HEK293T (cell line): ENCODE measurements at places on chromosomes 11 and 22.

DNA sequence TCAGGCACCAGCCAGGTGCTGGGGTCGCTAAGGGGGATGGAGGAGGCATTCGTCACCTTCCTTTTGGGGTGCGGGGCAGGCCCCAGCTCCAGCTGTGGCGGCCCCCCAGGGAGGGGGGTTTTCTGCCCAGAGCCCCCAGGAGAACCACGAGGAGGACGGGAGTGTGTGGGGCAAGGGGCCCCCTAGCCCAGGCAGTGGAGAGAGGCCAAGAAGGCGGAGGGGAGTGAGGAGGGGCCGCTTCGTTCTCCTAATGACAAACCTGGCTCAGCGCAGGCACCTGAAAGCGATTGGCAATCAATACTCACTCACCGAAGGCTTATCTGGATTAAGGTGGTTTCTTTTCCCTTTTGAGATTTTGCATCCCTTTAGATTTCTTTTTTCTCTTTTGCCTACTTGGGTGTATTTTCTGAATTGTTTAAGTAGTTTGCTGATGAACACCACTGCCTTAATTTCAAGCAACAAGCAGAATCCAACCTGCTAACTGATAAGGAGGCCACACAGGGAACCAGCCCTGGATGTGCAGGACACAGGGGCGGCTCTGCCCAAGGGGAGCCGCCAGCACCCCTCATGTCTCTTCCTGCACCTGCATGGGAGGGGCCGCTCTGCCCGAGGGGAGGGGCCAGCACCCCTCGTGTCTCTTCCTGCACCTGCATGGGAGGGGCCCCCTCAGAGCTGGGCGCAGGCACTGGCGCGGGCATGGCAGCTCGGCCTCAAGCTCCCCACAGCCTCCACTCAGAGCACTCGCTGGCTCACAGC is 122.3 kb downstream of the BRD1 start:
- no peak for DNase-seq

GRCh38 chr22:46584081-46584921 is 35.9 kb upstream of the GRAMD4 start:
- DNase-seq: peak; percentile 48

GRCh38 chr22:39677967-39678366 is 107.4 kb downstream of the CACNA1I start:
- DNase-seq: no peak

- no peak for DNase-seq
These were observed 960.6 kb downstream of the BRD1 start for GRCh38 chr22:48866906-48867681.

- DNase-seq: no peak
These were observed 9.0 kb upstream of the MMP7 start for GRCh38 chr11:102539567-102539966.

- DNase-seq: no peak
These were observed 125.3 kb downstream of the FEZ1 start for GRCh38 chr11:125370561-125371389.

- DNase-seq: no peak
These were observed 40.6 kb downstream of the MPPED2 start for GRCh38 chr11:30545507-30545906.

- DNase-seq: no peak
These were observed 308.7 kb upstream of the ZC3H12C start for GRCh38 chr11:109784536-109784935.

DNA sequence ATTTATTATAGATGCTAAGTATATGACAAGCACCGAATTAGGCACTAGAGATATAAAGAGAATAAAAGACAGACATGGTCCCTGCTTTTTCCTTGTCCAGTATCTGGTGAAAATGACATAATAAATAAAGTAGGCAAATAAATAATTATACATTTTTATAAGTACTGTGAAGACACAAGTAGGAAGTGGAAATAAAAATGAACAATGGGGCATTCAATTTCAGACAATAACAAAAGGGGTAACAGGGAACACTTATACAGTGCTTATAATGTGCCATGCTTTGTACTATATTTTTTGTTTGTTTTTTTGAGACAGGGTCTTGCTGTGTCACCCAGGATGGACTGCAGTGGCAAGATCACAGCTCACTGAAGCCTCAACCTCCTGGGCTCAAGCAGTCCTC is 4.3 kb downstream of the KBTBD3 start:
- DNase-seq: no peak

DNA sequence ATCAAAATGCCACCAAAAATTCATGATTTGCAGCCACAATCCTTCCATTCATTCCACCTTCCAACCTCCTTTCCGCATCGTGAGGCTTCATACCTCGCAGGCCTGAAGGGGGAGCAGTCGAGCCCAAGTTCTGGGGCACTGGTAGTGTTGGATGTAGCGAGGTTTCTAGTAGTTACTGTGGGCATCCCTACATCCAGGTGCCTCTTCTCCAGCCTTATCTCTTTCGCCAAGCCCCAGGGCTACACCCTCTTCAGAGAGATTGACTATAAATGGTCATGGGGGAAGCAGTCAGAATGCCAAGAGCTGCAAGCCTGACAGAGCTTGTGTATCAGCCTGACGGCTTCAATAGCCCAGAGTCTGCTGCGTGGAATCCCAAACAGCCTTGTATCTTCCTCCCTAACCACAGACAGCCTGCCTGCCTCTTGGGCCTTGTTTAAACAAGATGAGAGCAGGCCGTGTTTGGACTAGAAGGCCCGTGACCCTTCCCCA is 28.9 kb downstream of the CLMP start:
- DNase-seq: peak; percentile 63

DNA sequence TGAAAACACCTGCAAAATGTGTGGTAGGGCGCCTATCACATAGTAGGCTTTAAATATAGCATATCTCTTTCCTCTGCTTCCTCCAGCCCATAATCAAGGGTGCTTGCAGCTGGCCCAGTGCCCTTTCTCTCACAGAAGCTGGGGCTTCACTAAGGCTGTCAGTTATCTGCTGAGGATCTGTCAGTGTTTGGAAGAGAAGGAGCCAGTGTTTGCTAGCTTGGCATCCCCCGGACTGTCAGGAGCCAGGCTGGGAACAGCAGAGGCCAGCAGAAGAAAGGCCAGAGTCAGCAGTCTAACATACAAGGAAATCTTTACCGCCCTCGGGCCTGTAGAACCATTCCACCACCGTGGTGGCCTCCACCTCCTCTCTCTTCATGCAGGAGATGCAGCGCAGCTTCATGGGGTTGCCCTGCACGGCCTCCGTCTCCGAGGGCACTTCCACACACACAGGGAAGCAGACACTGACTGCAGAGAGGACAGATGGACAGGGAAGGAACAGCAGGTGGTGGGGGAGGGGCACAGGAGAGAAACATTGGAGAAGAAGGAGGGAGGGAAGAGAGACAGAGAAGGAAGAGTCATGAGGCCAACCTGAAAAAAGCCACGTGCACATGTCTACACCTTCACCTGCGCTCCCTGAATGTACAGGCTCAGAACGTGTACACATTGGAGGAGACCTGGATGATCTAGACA is 9.0 kb downstream of the SCN3B start:
- DNase-seq: no peak

- DNase-seq: no peak
These were observed 186.4 kb downstream of the BLID start for GRCh38 chr11:121929581-121929980.

DNA sequence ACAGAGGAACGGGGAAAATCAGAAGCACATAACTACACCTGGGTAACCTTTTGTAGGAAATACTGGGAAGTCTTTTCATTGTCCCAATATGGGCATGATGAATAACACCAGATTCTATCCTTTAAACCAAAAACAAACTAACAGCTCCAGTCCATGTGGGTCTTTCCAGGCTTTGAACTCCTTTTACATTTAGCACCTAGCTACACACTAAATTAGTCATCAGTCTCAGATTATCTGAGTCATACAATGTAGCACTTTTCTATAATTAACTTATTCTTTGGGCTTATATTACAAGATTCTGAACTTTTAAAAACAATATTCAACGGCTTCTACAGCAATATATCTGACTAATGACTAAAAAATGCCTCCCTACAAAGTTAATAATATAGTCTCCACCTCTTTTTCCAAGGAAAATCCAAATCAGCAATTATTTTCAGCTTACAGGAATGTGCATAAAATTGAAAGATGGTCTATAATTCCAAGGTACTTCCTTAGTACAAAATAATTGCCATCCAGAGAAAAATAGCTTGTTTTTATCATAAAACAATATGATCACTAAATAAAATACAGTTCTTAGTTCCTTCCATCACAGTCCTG is 26.3 kb downstream of the STK33 start:
- no peak for DNase-seq

GRCh38 chr11:76107971-76108370 is 98.3 kb downstream of the WNT11 start:
- DNase-seq: no peak

DNA sequence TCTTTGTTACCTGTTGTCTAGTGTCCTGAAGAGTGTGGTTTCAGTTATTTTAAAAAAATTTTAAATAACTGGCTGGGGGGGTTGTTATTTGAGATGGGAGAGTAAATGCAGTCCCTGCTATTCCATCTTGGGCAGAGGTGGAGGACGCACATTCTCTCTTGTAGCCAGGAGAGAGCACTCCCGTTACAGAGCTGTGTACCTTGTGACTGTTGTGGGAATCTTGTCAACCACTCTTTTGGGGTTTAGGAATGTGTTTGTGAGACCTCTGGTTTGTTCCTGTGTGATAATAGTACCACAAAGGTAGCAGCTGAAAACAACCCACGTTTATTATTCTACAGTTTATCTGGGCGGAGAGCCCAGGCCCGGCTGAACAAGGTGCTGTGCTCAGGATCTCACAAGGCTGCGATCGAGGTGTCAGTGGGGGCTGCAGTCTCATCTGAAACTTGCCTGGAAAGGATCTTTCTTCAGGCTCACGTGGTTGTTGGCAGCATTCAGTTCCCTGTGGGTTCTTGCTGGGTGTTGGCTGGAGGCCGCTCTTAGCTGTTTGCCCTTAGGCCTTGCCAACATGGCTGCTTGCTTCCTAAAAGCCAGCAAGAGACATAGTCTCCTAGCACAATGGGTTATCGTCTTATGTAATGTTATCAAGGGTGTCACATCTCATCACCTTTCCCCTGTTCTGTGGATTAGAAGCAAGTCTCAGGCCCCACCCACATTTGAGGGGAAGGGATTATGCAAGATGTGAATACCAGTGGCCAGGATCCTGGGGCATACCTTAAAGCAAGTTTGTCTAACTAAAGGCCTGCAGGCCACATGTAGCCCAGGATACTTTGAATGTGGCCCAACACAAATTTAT is 20.6 kb downstream of the IGHMBP2 start:
- no peak for DNase-seq

DNA sequence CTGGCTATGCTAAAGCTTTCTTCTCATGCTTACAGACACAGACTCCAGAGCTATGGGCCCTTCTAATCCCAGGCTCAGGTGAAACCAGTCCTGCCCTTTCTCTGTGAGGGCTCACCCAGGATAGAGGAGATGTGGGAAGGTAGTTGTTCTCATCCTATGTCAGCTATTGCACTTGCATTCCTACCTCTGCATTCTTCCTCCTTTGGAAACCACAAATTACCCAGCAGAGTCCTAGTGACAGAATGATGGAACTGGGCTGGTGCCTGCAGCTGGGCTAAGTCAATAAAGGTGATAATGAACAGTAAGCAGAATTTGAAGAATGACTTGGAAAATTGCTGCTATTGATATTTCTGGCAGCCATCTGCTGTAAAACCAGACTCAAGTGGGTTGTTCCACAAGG is 560.0 kb downstream of the TMEM135 start:
- no peak for DNase-seq

- DNase-seq: no peak
These were observed 79.8 kb upstream of the SC5D start for GRCh38 chr11:121212536-121213361.

DNA sequence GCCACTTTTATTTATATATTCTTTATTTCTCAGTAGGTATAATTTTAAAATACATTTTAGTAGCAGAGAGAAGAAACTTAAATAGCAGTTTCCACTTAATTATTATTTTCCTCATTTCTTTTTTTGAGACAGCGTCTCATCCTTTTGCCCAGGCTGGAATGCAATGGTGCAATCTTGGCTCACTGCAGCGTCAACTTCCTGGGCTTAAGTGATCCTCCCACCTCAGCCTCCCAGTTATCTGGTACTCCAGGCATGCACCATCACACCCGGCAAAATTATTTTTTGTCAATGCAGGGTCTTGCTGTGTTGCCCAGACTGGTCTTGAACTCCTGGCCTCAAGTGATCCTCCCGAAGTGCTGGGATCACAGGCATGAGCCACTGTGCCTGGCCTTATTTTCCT is 38.3 kb downstream of the ATG13 start:
- DNase-seq: no peak

DNA sequence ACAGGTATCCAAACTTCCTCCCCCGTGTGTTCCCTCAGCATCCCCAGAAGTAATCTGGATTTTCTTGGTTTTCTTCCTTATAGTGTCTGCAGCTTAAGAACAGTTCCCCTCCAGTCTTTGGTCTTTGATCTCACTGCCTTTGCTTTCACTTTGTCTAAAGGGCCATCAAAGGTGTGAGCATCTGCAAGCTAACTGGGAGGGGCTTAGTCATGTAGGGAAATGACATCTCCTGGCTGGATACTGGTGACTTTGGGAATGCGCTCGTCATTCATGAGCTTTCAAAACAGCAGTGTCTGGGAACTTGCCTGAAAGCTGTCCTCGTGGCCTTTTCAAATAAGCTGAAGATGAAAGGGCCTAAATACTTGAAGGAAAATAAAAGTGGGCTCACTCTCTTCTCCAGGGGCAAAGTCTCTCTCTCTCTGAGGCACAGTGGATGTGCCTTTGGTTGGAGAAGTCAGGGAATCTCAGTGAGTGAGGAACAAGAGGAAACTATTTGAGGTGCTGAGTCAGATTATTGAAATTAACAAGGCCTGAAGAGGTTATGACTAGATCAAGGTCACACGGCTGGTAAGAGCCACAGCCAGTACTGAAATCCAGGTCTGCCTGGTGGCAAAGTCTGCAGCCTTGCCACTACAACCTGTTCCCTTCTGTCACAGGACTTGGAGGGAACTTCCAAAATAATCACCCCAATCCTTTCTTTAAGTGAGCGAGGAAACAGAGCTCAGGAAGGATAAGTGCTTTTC is 45.6 kb upstream of the TENM4 start:
- DNase-seq: no peak

DNA sequence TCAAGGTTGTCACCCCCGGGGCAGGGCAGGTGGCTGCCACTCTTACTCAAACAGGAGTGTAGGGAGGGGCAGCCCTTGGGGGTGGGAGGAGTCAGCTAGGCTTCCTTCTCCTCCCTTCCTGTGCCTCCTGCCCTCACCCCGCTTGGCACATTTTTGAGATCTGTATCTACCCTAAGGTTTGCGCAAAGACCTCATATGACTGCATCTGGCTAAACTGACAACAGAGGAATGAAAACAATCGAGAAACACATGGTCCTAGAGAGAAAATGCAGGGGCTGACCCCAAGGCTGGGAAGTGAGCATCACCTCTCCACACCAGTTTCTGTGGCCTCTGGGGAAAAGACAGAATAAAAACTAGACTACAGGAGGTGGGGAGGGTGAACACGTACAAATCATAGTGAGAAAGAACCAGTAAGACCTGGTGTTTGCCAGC is 28.1 kb downstream of the IGSF9B start:
- DNase-seq: no peak
